ELR (cell line): ENCODE measurements at places on chromosomes 11 and 22.
A peak's percentile ranks its signal among the peaks of the same experiment; 100 is the strongest.

- DNase-seq = no peak
These were observed 207.9 kb downstream of the SOX6 start for GRCh38 chr11:16148301-16148931.

GRCh38 chr11:110438017-110438416 is 8.3 kb downstream of the FDX1 start:
- DNase-seq = no peak

- DNase-seq = no peak
These were observed 18.1 kb upstream of the RFPL2 start for GRCh38 chr22:32222991-32223390.

DNA sequence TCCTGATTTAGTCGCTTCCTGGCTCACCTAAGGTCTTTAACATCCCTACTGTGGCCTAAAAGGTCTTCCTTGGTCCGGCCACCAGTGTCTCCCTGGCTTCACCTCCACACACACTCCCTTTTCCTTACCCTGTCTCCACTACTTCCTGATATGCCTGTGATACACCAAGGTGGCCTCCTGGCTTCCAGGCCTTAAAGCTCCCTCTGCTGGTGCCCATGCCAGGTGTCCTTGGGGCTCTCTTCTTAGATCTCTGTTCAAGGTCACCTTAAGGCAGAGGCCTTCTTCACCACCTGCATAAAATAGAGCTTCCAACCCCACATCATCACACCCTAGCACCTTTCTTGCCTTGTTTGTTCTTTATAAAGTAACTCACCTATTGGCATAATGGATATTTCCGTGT is 787.7 kb downstream of the NTM start:
- DNase-seq = peak; percentile 61

- DNase-seq = peak; percentile 60
These were observed 744.4 kb upstream of the ANO3 start for GRCh38 chr11:25587496-25587895.

GRCh38 chr22:30159561-30160353 is 79.5 kb downstream of the HORMAD2 start:
- DNase-seq = peak; percentile 57

DNA sequence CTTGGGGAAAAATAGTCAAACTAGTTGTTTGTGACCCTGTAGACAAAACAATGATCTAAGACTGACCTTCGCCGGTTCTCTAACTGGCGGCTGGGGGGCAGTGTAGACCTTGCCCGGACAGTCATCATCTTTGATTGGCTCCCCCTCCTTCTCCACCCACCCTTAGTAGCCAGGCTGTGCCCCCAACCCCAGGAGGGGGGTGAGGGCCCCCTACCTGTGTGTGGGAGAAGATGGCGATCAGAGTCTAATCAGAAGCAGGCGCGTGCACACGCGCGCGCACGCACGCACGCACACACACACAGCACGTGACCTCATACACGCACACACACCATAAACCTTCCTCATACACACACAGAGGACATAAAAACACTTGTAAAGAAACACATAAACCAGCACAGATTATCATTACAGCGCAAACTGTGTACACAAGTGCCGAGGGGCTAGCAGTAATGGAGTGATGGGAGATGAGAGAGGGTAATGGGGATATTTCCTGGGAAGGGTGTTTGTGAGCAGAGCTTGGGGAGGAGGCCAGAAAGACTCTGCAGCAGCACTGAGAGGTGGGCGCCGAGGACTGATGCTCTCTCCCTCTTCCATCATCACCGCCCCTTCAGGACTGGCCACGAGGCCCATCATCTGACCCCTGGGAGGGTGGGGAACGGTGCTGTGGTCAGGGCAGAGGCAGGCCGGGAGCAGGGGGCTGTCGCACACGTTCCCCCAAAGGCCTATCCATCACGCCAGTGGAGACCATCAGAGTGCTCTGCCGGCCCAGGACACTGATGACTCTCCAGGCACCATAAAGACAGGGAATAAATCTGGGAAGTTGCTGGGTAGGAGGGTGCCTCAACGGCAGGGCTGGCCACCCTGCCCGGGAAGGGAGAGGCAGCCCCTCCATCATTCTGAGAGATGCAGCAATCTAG is 12.2 kb downstream of the NECTIN1 start:
- no peak for DNase-seq
